ENCODE measurements at places on chromosomes 5 and 9. TPM values are rescaled to one million over a fixed set of nuclear protein-coding genes. Genes with fewer than 3 reads are reported as not detected.

The SPAG8 gene
- total RNA-seq = 0.12 TPM

The CREBRF gene
- 2.8 TPM for total RNA-seq

The GDA gene
- total RNA-seq = 1.2 TPM

The PCDHGA10 gene
- total RNA-seq = 0.58 TPM

The TMEM215 gene
- not detected for total RNA-seq

The CTSV gene
- 9.6 TPM for total RNA-seq

The MEIKIN gene
- total RNA-seq = not detected

The COL27A1 gene
- 8.5 TPM for total RNA-seq

The CRB2 gene
- 0.14 TPM for total RNA-seq

Data from epithelial cell of proximal tubule (primary cell).